ENCODE measurements at places on chromosomes 1 and 21.

DNA sequence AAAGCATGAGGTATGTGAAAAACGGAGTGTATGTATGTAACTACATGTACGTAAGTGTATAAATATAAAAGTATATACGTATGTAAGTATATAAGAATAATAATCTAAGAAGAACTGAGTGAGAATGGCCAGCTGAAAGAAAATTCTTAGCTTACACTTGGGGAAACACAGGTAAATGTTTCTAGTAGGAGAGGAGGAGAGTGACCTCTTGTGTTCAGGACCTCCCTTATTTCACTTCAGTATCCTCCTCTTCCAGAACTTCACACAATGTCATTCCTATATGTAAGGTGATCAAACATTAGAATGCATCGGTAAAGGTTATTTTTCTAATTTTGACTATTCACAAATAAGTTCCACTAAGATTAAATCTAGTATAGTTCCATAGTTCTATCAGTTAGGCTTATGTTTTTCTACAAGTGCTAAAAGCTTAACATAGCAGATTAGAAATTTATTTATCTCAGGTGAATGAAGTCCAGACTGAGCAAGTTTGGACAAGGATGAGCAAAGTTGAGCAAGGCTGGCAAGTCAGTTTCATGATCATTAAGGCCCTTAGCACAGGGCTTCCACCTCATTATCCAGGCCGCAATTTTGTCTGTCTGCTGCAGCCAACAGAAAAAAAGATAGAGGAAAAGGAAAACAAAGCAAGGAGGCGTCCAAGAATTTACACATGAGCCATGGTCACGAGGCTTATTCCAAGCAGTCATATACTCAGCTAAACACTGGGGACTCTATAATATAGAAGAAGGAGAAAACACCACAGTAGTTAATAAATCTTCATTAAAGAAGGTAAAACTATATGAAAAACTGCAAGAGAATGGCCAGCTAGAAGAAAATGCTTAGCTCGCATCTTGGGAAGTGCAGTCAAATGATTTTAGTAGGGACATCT, 7.1 kb upstream of the MROH9 start:
- no peak for DNase-seq

- no peak for DNase-seq
Measured at GRCh38 chr1:167926486-167926997, 9.9 kb upstream of the DCAF6 start.

GRCh38 chr1:118982266-118982665, 5.9 kb downstream of the TBX15 start:
- DNase-seq = no peak

DNA sequence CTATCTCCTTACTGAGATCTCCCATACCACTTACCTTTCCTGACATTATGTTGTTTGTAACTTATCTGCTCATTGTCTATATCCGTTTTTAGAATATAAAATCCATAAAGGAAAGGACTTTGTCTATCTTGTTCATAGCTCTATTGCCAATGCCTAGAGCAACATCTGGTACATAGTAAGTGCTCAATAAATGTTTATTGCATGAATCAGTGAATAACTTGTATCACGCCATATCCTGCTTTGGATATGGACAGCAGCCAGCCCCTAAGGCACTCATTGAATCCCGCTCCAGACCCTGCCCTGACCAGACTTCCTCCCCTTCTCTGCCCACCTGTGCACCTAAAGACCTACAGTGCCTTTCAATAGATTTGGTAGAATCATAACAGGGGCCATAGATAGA, 298.1 kb upstream of the PLXNA2 start:
- DNase-seq = no peak

- no peak for DNase-seq
Measured at GRCh38 chr1:39091845-39092645, 65.9 kb downstream of the NDUFS5 start.

DNA sequence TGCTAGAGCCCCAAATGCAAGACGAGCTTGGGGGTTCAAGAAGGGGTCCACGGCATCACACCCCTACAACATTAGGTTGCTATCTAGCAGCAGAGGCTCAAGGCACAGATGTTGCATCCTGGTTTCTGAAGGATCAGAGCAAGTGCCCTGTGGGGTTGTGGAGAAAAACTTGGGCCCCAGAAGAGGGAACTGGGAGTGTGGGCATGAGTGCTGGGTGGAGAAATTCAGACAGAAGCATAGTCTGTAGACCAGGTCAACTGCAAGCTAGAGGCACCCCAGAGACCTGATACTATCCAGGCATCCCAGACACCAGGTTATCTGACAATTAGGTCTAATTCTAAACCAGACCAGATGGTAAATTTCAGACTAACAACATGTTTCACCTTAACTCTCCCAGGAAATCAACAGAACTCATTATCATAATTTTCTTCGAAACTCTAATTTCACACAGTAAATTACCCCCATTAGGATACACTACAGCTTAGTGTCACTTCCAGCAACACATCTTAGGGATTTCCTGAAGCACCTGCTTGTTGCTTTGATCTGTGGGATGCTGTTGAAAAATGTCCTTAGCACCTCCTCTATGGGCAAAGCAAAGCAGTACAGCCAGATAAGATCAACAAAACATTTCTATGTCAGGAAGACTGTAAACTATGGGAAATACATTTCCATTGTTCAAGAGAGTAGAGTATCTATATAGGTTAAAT, 179.3 kb downstream of the VAV3 start:
- DNase-seq = no peak

Measured in lower leg skin (tissue), 4 donors.